Fibroblast of upper back skin (primary cell): ENCODE measurements at places on chromosomes 13 and 19.

GRCh38 chr13:68046903-68047302 lies 816.8 kb upstream of the PCDH9 start:
- no peak for DNase-seq

- DNase-seq = no peak
Measured at GRCh38 chr13:34655554-34655953, 286.5 kb upstream of the NBEA start.

DNA sequence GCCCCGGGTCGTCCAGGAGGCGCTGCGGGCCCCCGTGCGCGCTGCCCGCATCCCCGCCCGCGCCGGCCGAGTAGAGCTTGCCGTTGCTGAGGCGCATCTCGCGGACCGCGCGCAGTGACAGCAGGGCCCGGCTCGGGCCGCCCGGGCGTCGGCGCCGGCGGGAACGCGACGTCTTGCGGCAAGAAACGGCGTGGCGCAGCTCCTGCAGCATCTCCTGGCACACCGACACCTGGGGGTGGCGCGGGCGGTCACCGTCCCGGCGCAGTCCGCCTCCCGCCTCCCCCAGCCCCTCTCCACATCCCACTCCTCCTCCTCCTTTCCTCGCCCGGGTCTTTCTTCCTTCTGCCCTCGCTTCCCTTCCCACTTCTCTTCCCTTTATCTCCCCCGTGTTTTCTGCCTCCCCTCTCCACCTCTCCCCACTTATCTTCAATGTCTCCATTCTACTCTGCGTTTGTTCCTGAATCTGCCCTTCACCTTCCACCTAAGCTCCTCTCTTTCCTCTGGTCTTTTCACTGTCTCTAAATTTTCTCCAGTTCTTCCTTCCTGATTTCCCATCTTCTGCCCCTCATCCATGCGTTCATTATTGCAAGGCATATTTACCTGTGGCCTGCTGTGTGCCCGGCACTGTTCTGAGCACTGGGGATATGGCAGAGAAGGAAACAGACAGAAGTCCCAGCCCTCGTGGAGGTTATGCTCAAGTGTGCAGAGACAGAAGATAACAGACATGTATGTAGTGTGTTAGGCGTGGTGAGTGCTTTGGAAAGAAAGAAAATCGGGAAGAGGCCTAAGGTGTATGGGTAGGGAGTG lies 5.2 kb upstream of the ATP1A3 start:
- no peak for DNase-seq

DNA sequence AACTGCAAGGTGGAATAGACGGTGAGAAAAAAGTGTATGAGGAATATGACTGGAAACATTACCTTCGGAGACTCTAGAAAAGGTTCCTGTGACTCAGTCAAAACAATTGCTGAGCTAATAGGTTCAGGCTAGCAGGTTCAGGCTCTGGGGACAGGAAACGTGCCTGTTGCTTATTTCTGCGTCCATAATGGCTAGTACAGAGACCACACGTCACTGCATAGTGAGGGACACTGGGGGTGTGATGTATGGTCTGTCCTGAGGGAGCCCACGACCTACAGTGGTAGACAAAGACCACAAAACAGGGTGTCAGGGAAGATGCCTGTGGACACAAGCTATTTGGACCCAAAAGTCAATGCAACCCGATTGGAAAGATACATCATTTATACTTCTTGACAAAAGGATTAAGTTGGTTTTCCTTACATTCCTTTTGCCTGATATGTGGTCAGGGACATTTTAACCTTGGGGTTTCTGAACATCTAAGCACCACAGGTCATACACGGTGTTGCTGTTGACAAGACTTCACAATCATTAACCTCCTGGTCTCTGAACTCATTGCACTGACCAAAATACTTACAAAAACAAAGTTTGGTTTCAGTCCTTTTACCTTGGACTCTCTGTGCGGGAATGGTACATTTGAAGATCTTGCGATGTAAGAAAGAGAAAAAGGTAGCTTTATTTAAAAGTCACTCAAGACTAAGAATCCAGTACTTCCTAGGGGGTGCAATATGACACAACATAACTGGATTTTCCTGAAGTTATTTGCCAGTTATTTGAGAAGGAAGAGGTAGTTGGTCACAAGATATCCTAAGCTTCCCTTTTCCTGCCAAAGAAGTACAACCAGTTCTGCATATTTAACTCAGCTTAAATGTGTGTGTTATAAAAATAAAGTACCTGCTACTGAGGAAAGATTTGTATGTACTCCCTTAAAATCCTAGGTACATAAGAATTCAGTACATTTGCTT lies 20.0 kb downstream of the CRYL1 start:
- DNase-seq = no peak

DNA sequence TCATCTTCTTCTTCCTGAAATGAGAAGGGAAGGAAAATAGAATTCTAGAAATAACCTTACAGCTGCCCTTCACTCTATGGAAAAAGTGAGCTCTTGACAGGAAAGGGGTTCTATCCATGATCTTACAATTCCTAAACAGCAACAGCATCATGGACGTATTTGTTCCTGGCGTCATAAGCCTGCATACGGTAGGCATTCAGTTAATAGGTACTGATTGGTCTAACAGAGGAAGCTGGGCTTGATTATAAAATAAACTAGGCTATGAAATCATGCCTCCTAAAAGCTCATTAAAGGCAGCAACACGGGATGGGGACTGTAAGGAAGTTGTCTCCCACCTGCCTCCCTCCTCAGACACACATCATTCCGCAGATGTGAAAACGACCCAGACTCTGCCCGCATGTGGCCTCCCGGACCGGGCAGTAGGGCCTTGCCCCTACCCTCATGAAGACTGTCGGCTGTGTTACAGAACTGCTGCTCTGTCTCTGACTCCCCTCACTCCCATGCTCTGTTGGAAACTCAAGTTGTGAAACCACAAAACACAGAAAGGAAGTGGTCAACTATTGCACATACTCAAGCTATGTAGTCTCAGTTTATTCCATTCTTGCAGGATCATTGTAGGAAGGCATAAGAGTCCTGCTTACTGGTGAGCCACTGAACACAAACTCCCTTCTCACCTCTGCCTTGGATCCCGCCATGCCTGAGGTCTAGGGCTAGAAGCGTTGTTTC lies 129.8 kb downstream of the DLEU7 start:
- peak; percentile 93 for DNase-seq

DNA sequence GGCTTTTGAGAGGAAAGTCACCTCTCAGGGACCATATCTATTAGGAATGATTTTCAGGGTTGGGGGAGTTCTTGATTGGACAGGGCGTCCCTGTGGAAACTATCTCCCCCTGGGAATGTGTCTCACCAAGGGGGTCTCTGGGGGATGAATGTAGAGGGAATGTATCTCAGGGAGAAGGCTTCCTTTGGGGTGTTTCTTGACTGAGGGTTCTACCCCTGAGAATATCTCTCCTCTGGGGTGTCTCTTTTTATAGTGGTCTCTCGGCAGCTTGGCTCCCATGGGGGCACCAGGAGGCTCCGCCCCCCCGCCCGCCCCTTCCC lies 1.0 kb downstream of the RTBDN start:
- no peak for DNase-seq

DNA sequence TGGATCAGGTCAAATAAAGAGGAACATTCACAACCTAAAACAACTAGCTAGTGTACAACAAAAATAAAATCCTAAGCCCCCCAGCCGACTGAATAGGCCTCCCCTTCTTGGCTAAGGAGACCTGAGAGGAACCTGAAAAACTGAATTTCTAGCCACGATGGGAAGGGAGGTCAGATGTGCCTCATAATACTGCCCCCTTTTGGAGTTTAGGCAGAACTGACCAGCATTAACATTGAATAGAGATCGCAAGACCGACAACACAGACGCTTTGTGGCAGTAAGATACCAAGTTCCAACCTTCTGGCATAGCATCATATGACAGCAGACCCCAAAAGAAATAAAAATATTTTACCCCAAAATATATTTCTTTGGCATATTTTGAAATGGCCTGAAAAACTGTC lies 15.9 kb downstream of the CBY2 start:
- peak; percentile 19 for DNase-seq

DNA sequence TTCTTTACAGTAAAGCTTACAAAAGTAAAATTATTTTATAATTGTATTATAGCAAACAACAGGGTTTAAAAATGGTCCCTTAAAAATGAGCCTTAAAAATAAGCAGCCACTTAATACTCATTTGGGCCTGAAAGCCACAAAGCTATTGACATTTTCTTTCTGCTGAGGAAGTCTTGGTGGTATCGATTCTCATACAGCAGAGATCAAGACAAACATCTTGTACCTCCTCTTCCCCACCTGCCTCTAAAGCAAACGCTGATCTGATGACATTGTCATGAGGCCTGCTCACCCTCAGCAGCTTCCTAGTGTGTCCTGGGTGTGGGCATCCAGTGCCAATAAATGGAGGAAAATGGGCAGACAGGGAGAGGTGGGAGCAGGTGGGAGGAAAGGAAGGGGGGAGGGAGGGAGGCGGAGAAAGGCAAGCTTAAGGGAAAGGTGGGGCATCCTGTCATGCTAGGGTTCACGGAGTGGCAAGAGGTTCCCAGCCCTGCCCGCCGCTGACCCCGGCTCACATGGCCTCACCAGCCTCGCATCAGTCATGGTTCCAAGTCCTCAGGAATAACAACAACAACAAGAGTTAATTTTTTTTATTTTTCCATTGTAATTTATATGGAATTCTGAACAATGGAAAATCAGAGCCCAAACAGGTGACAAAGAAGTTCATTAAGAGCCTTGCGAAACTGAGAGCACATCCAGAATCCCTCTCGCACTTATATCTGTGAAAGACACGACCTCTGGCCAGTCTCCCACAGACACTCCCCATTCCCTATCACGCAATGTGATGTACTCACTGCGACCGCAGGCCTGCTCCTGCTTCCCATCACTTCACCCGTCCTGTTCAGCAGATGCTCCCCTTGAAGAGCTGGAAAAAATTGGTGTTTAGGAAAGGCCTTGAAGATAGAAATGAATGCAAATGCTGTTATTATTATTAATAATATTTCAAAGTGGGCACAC lies 15.1 kb upstream of the ATP11A start:
- DNase-seq = no peak

DNA sequence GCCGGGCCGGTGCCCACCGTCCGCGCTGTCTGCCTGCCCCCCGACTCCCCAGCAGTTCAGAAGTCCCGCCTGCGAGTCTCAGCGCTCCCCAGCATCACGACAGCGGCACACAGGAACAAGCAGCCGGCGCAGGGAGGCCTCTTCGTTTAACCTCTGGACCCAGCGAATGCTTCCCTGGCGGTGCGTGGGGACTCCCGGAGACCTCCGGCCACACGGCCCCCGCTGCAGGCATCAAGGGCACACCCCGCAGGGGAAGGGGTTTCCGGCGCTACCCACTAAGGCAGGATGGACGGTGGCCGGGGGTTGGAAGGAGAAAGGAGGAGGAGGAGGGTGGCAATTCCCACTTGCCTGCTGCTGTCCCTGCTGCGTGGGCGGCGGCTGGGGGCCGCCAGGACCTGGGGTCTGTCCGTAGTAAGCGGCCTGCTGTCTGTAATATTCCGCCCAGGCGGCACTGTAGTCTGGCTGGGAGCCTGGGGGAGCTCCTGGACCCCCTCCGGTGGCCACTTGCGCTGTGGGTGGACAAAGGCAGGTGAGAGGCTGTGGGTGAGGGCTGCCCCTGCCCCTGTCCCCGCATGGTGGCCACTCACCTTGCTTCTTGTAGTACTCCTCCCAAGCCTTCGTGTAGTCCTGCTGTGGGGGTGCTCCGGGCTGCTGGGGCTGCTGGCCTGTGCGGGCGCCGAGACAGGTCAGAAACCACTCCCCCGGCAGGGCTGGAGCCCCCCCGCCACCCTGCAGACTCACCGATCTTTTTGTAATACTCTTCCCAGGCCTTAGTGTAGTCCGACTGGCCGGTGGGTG lies 9.6 kb downstream of the KHSRP start:
- no peak for DNase-seq

GRCh38 chr19:47020132-47020805 lies 632 bp downstream of the NPAS1 start:
- DNase-seq = no peak

DNA sequence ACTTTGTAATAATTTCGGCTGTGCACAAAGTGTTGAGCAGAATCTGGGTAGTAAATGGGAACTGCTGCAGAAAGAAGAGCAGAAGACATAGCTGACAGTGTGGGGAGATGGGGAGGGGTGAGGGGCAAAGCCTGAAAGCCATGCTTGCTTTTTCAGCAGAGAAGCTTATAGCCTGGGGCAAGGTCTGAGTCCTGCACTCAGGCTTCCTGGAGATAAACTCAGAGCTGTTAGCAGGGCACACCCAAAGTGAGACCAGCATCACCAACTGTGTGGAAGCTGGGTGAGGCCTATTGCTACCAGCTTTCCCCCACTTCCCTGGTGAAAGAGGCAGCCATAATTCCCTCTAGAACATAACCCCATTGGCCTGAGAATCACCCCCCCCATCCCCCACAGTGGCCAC lies 15.6 kb upstream of the LHFPL6 start:
- DNase-seq = no peak

- peak; percentile 73 for DNase-seq
Measured at GRCh38 chr19:2015608-2015950, at the start of gene BTBD2. BTBD2 (minus strand) TSS chr19:2015714; CDS start chr19:2015703, 11 bp downstream.

GRCh38 chr13:83452292-83452950 lies 429.9 kb downstream of the SLITRK1 start:
- DNase-seq = no peak
